Smooth muscle cell of bladder (primary cell): ENCODE measurements at places on chromosomes 2 and 18. TPM values are rescaled to one million over a fixed set of nuclear protein-coding genes. Genes with fewer than 3 reads are reported as not detected.

The PER2 gene
- 2.0 and 2.8 TPM in 2 replicates for total RNA-seq

The FAM237A gene
- total RNA-seq, result not detected in 2 replicates

The INO80C gene
- total RNA-seq, result 3.1 and 4.0 TPM in 2 replicates

The CHST9 gene
- not detected in 2 replicates for total RNA-seq

The GALM gene
- total RNA-seq, result 18.0 and 20.2 TPM in 2 replicates

The FSIP2 gene
- under 0.01 TPM in 2 replicates for total RNA-seq

The PTH2R gene
- under 0.01 TPM in 1 of 2 replicates, not detected in the other for total RNA-seq

The KIF5C gene
- total RNA-seq, result under 0.01 and 0.09 TPM in 2 replicates

The HMSD gene
- total RNA-seq, result under 0.01 TPM in 2 replicates

The CCDC74B gene
- 2.3 and 6.5 TPM in 2 replicates for total RNA-seq

The RAB1A gene
- 82.5 and 119 TPM in 2 replicates for total RNA-seq

The PRPF40A gene
- total RNA-seq, result 99.7 and 102 TPM in 2 replicates

The LYPD1 gene
- total RNA-seq, result 2.4 and 3.9 TPM in 2 replicates

The CNGA3 gene
- total RNA-seq, result under 0.01 TPM in 1 of 2 replicates, not detected in the other

The CTAGE1 gene
- total RNA-seq, result not detected in 2 replicates
